Glutamatergic neuron (in vitro differentiated cells): ENCODE measurements at places on chromosomes 4 and X. TPM values are rescaled to one million over a fixed set of nuclear protein-coding genes. Genes with fewer than 3 reads are reported as not detected.
A peak's percentile ranks its signal among the peaks of the same experiment; 100 is the strongest.

Gene MAGEA4
- not detected for total RNA-seq

DNA sequence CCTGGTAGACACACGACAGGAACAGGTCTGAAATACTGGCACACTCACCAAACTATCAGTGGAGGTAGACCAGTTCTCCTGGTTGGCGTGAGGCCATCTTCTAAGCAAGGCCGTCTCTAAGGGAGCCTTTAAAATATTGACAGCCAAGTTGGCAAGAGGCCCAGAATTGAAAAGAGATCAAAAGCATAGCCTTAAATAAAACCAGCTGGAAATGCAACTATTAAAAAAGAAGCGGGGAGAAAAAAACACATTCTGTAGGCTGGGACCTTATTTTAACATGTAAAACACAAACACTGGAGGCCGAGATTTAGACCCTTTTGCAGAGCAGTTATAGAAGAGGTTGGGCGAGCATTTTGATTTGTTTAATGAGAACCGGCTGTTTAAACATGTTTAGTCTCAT lies 233.0 kb upstream of the CLNK start:
- no peaks in the 10 kb centered on the region for H3K27me3 ChIP-seq
- no peak overlapping the region for H3K4me3 ChIP-seq
- H3K4me1 ChIP-seq, result no peaks in the 10 kb centered on the region
- H3K36me3 ChIP-seq, result no peaks in the 10 kb centered on the region
- no peak for DNase-seq

DNA sequence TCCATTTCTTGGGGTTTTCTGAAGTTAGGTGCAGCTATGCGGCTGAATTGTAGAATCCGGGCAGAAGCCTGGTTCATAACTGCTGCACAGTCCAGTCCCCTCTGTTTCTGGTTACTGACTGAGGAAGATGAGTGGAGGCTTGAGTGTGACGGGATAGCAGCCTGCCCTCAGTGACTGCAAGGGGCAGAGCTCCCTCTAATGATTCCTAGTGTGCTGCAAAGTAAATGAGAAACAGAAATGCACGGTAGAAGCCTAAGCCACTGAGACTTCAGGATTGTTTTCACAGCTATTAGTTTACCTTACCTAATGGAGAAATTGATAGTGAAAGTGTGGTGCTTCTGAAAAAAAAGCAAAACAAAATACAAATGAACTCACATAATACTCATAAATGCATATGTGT lies 189.2 kb downstream of the GPM6A start:
- no peak overlapping the region for H3K4me3 ChIP-seq
- no peak overlapping the region for H3K27ac ChIP-seq
- H3K4me1 ChIP-seq, result peaks cover 2% of the 10 kb centered on the region
- no peak for DNase-seq

- no peaks in the 10 kb centered on the region for H3K4me1 ChIP-seq
- no peak overlapping the region for H3K27ac ChIP-seq
- DNase-seq, result no peak
- H3K27me3 ChIP-seq, result no peaks in the 10 kb centered on the region
Measured at GRCh38 chr4:188941524-188942119, 802.4 kb downstream of the TRIML1 start.

Gene NALF2
- total RNA-seq, result 9.8 TPM

GRCh38 chr4:41611124-41611838 lies 73.3 kb downstream of the LIMCH1 start:
- no peak for DNase-seq
- no peaks in the 10 kb centered on the region for H3K36me3 ChIP-seq
- H3K27me3 ChIP-seq, result peaks cover 1% of the 10 kb centered on the region
- H3K27ac ChIP-seq, result no peak overlapping the region
- H3K4me3 ChIP-seq, result no peak overlapping the region

Gene SYNPO2
- total RNA-seq, result 2.9 TPM

- H3K4me3 ChIP-seq, result no peak overlapping the region
- no peaks in the 10 kb centered on the region for H3K36me3 ChIP-seq
- H3K27me3 ChIP-seq, result peaks cover 2% of the 10 kb centered on the region
- no peaks in the 10 kb centered on the region for H3K4me1 ChIP-seq
- DNase-seq, result no peak
Measured at GRCh38 chr4:144595681-144596080, 50.3 kb upstream of the HHIP start.

GRCh38 chr4:127140306-127140705 lies 492.5 kb upstream of the INTU start:
- H3K27ac ChIP-seq, result no peak overlapping the region
- DNase-seq, result no peak
- H3K4me1 ChIP-seq, result peaks cover 7% of the 10 kb centered on the region
- no peak overlapping the region for H3K4me3 ChIP-seq

- no peaks in the 10 kb centered on the region for H3K27me3 ChIP-seq
- DNase-seq, result peak; percentile 22
- H3K4me3 ChIP-seq, result no peak overlapping the region
- peak overlapping the region; percentile 36 for H3K27ac ChIP-seq
- H3K36me3 ChIP-seq, result no peaks in the 10 kb centered on the region
Measured at GRCh38 chr4:151169223-151169622, 69.8 kb downstream of the RPS3A start.

DNA sequence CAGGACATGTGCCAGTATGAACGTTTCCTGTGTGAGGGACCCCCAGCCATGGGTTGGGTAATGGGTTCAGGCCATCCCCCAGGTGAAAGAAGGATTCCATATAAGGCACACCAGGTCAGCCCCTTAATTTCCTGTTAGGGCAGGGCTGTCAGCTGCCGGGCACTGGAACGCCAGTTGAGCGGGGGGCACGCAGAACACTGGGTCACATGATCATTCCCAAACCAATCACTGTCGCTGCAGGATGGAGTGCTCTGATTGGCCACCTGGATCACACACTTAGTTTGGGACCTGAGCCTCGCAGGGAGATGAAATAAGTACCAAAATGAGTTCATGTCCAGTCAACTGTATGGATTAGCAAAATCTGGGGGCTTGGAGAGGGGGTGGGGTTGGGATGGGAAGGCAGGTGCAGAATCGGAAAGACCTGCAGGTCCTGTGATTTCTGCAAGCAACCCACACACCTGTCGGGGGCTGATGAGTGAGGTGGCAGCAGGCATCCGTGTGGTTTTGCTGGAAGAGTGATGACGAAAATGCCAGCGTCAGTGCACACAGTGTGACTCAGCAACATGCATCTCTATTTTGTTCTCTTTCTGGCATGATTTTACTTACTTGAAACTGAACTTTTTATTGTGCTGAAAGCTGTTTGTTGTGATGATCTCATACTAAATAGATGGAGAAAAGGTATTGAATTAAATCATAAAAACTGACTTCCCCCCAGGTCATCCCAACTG lies 32.2 kb downstream of the RNF212 start:
- H3K36me3 ChIP-seq, result no peaks in the 10 kb centered on the region
- H3K4me3 ChIP-seq, result no peak overlapping the region
- peaks cover 7% of the 10 kb centered on the region for H3K4me1 ChIP-seq
- H3K27me3 ChIP-seq, result peaks cover 15% of the 10 kb centered on the region
- DNase-seq, result no peak

- H3K4me3 ChIP-seq, result no peak overlapping the region
- H3K27ac ChIP-seq, result no peak overlapping the region
- H3K36me3 ChIP-seq, result no peaks in the 10 kb centered on the region
- DNase-seq, result no peak
- H3K27me3 ChIP-seq, result peaks cover 3% of the 10 kb centered on the region
- peaks cover 19% of the 10 kb centered on the region for H3K4me1 ChIP-seq
Measured at GRCh38 chrX:7108030-7108429, 39.5 kb upstream of the STS start.

DNA sequence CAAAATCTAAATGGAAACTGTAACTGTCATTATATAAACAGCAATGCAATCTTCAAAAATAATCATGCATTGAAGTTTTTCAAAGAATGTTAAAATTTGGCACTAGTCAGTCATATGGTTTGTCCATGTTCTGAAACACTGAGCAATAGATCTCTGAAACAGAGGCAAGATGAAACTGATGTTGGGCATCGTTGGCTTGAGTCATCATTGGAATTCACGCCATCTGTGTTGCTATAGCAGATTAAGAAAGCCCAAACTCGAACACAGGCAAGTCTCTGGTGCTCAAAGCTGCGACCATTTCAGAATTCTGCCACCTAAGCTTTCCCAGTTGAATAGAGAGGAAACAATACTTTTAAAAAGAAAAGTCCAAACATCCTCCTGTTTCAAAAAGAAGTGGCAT lies 114.1 kb upstream of the PPARGC1A start:
- peaks cover 40% of the 10 kb centered on the region for H3K4me1 ChIP-seq
- H3K27ac ChIP-seq, result no peak overlapping the region
- no peaks in the 10 kb centered on the region for H3K36me3 ChIP-seq
- H3K27me3 ChIP-seq, result no peaks in the 10 kb centered on the region
- no peak overlapping the region for H3K4me3 ChIP-seq

Gene GALNTL6
- 0.34 TPM for total RNA-seq

- H3K27ac ChIP-seq, result no peak overlapping the region
- no peak for DNase-seq
- no peaks in the 10 kb centered on the region for H3K36me3 ChIP-seq
- H3K4me1 ChIP-seq, result no peaks in the 10 kb centered on the region
- no peaks in the 10 kb centered on the region for H3K27me3 ChIP-seq
- H3K4me3 ChIP-seq, result no peak overlapping the region
Measured at GRCh38 chr4:109616243-109616642, 56.2 kb downstream of the MCUB start.

Gene CHRNA9
- total RNA-seq, result not detected

DNA sequence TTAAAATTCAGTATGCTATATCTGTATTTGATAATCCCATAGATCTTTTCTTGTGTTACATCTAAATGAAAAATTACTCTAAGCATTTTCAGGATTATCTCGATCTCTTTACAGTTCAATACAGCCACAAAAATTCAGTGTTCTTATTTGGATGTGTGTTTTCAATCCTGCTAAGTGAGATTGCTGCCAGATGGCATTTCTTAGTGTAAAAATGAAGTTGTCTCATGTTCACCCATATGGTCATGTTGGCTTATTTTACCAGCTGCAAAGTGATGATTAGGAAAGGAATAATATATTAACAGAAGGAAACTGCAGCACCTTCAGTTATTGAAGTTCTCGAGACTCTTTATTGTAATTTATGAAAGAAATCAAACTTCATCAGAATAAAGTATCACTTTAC lies 12.1 kb upstream of the FAM47A start:
- H3K4me1 ChIP-seq, result no peaks in the 10 kb centered on the region
- no peak for DNase-seq
- H3K4me3 ChIP-seq, result no peak overlapping the region
- no peaks in the 10 kb centered on the region for H3K36me3 ChIP-seq
- H3K27ac ChIP-seq, result no peak overlapping the region
- peaks cover 4% of the 10 kb centered on the region for H3K27me3 ChIP-seq

Gene PRPS2
- total RNA-seq, result 1.8 TPM

GRCh38 chrX:63658920-63659319 lies 126.1 kb downstream of the ARHGEF9 start:
- no peaks in the 10 kb centered on the region for H3K27me3 ChIP-seq
- H3K36me3 ChIP-seq, result no peaks in the 10 kb centered on the region
- no peak for DNase-seq
- peaks cover 1% of the 10 kb centered on the region for H3K4me1 ChIP-seq
- no peak overlapping the region for H3K27ac ChIP-seq
- no peak overlapping the region for H3K4me3 ChIP-seq
